ENCODE measurements at places on chromosomes 2 and 18. TPM values are rescaled to one million over a fixed set of nuclear protein-coding genes. Genes with fewer than 3 reads are reported as not detected.

DNA sequence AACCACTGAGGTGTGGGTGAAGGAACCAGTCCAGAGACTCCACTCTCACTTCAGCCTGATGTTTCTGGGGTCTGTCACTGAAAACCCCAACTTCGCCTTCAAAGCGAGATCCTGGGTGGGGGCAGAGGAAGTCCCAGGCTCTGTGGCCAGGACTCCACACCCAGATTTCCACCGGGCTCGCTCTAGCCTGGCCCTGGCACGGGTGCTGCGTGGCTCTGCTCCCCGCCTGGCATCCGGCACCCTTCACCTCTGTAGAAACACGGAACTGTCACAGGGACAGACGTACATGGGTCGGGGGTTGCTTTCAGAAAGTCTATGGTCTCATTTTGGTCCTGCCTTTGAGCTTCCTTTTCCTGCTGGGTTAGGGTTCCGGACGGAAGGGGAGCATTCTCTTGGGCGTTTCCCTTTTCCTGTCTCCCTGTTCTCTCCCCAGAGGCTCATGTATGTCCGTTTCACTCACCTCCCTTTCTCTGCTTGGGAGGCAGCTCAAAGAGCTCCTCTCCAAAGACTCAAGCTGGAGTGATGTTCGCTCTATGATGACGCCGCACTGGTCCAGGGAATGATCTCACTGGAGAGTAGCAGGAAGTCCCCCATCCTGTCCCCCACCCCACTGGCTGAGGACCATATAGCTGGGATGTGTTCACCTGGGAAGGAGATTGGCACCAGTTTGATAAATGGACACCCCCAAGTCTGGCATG, 41.5 kb downstream of the ODC1 start:
- DNase-seq: no peak
- peaks cover 32% of the 10 kb centered on the region for H3K4me1 ChIP-seq
- peak overlapping the region; percentile 90 for H3K27ac ChIP-seq
- no peaks in the 10 kb centered on the region for H3K27me3 ChIP-seq
- H3K36me3 ChIP-seq: peaks cover 2% of the 10 kb centered on the region

GRCh38 chr2:147223119-147223518, 621.7 kb upstream of the ACVR2A start:
- peaks cover 3% of the 10 kb centered on the region for H3K4me1 ChIP-seq
- no peak for DNase-seq
- no peak overlapping the region for H3K27ac ChIP-seq
- H3K36me3 ChIP-seq: no peaks in the 10 kb centered on the region

Gene PLGLB2
- 4.5 TPM for total RNA-seq

DNA sequence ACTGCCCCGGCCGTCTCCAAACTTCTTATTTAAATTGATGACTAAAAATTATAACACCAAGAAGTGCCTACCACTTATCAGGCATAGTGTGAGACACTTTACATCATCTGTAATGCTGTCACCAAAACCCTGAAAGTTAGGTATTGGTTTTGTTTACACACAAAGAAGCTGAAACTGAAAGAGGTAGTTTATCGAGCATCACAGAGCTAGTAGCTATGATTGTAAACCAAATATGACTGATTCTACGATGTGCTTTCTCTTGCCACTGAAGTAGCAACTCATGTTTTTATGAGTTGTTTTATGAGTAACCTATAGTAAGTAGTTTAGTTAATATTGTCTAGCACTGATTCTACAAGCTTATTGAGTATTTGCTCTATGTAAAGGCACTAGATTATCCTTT, 31.5 kb downstream of the DYNC1I2 start:
- H3K36me3 ChIP-seq: peaks cover 3% of the 10 kb centered on the region
- H3K4me3 ChIP-seq: no peak overlapping the region
- DNase-seq: no peak
- no peak overlapping the region for H3K27ac ChIP-seq

- peak; percentile 72 for DNase-seq
- H3K4me3 ChIP-seq: peak overlapping the region; percentile 99
- peak overlapping the region; percentile 100 for H3K27ac ChIP-seq
These were observed 2.4 kb downstream of the CFLAR start for GRCh38 chr2:201118121-201118960.
